Cortex of kidney (tissue), 1 donor: ENCODE measurements at places on chromosomes 4 and X.

GRCh38 chr4:120773641-120774040 lies 148.9 kb downstream of the PRDM5 start:
- DNase-seq, result no peak

DNA sequence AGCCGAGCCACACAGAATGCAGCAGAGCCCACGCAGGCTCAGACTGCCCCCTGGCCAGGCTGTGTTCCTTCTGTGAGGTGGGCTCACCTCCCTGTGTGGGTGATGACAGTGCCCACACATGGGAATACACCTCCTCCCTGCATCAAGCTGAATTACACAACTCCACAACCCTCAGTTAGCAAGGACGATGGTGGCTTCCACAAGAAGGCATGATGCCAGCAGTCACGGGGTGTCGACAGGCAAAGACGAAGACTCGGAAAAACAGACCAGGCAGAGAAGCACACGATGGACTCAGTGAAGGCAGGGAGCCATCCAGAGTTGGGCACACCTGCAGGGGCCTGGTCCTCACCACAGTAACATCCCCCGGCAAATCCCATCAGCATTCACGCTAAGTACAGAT lies 12.1 kb downstream of the LETM1 start:
- no peak for DNase-seq

GRCh38 chr4:103123114-103123513 lies 23.5 kb upstream of the BDH2 start:
- no peak for DNase-seq

- DNase-seq, result no peak
These were observed 41.8 kb downstream of the AASDH start for GRCh38 chr4:56345458-56345857.

- no peak for DNase-seq
These were observed 119.6 kb downstream of the KLHL13 start for GRCh38 chrX:117996918-117997480.

GRCh38 chrX:70032792-70033191 lies 16.9 kb downstream of the AWAT2 start:
- DNase-seq, result no peak

GRCh38 chr4:20883231-20883630 lies 183.0 kb downstream of the PACRGL start:
- DNase-seq, result no peak

DNA sequence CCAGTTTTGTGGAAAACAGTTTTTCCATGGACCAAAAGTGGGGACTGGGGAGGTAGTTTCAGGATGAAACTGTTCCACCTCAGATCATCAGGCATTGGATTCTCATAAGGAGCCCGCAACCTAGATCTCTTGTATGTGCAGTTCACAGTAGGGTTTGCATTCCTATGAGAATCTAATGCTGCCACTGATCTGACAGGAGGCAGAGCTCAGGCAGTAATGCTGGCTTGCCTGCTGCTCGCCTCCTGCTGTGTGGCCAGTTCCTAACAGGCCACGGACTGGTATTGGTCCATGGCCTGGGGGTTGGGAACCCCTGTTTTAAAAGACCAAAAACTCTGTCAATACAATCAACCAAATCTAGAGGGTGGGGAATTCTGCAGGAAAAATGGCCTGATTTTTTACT lies 100.0 kb upstream of the EOLA2 start:
- no peak for DNase-seq

DNA sequence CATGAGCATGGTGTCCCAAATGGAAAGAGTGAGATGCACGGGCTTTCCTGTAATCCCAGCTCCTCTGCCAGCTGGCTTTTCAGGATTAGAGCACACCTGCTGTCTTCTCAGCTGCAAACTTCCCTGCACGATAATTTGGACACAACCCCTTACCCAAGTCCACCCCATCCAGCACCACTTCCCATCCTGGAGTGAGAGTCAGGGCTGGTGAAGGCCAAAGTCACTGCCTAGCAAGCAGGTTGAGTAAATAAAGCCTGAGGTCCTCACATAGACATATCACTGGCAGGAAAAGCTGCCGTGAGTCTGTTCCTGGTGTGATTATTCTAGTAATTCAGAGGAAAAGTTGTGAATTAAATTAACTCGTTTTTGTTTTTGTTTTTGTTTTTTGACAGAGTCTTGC lies 113.9 kb upstream of the MBNL3 start:
- DNase-seq, result no peak

DNA sequence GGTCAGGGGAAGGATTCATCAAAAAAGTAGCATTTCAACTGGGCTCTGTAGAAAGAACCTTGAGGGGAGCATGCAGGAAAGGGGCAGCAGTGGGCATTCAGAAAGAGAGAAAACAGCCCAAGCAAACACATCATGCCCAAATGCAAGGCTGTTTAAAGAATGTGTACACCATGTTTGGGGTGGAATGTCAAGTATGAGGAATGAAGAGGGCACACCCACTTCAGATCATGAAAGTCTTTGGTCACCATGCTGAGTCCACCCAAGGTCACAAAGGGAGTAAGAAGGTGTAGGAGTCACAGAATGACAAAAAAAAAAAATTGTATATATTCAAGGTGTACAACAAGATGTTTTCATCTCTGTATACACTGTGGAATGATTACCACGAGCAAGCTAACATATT lies 9.4 kb downstream of the S100G start:
- DNase-seq, result no peak

DNA sequence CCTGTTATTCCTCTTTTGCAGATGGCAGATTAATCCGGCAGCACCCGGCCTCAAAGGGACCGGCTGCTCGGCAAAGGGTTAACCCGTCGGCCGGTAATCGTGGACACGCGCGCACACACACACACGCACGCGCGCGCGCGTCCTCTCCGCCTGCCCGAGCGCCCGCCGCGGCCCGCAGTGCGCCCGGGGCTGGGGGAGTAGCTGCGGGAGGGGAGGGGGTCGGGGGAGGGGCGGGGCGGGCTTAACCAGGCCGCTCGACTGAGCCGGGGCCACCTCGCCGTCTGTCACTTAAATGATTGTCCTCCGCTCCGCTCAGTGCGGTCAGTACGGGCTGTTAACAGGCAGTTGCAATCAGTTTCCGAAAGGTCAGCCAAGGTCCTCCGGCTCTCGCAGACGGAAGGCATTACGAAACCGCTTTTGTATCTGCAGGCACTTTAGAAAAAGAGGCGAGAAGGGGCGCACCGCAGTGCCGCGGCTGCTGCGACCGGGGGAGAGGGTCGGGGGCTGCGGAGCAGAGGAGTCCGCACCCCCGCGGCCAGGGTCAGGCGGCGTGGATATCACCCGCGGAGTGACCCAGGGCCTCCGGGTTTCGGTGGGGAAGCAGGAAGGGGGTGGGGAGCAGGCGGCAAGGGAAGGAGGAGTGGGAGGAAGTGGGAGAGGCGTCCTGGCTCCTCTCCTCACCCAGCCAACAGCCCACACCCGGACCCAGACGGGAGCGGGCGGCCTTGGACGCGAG lies 57.3 kb upstream of the BCOR start:
- no peak for DNase-seq

DNA sequence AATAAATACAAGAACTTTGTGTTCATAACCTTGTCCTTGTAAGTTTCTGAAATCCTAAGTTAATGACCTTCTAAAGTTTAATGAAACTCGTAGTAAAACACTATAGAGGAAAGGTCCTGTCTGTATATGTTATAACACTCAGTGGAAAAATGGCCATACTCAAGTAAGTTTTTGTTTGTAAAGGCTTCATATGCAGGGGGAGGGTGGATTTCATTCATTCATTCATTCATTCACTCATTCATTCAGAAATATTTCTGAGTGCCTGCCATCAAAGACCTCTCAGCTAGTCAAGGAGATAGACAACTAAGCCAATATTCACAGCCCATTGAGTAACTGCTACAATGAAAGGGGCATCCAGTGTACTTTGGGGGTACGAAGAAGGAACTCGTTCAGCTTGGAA lies 6.9 kb upstream of the TMEM156 start:
- DNase-seq, result no peak

- no peak for DNase-seq
These were observed 178.1 kb downstream of the SH3KBP1 start for GRCh38 chrX:19709117-19709811.

DNA sequence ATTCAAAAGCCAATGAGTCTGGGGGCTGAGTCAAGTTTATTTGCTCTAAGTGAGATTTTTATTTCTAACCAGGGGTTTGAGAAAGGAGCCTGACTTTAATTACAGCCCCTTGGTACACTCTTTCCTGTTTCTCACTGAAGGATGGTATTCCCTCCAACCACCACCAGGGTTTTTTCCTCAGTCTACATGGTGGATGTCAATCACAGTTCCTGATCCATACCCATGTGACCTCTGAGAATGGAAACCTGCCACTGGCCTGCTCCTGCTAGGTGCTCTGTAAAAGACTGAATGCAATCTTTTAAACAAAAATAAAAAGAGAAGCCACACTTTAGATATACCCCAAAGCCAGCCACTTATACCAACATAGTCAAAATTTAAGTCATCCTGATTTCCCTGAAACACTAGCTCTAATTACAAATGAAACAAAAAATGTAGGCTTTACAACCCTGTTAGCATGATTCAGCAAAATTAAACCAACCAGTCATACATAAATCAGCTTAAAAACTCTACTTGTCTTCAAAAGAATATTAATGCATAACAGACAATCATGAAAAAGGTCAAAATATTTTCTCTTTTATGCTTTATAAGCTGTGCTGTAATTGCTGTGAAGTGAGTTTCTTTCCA lies 112.1 kb upstream of the NWD2 start:
- DNase-seq, result no peak

- no peak for DNase-seq
These were observed 176.2 kb upstream of the TACR3 start for GRCh38 chr4:103895876-103896465.

DNA sequence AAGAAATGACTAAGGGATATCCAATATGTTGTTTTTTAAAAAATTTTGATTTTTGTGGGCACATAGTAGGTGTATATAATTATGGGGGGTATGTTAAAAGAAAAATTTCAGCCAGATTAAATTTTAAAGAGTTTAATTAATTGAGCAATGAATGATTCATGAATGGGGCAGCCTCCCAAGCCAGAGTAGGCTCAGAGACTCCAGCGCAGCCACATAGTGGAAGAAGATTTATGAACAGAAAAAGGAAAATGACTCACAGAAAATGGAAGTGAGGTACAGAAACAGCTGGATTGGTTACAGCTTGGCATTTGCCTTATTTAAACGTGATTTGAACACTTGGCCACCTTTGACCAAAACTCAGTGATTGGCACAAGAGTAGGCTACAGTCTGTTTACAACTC lies 91.7 kb downstream of the SPATA18 start:
- DNase-seq, result no peak

- DNase-seq, result no peak
These were observed 268.1 kb upstream of the SLITRK2 start for GRCh38 chrX:145549496-145549895.

GRCh38 chrX:136221851-136222513 lies 29.2 kb downstream of the MAP7D3 start:
- no peak for DNase-seq

- no peak for DNase-seq
These were observed 69.7 kb downstream of the RPS6KA6 start for GRCh38 chrX:84118315-84118714.
